ENCODE measurements at places on chromosomes 6 and 20. TPM values are rescaled to one million over a fixed set of nuclear protein-coding genes. Genes with fewer than 3 reads are reported as not detected.

Gene SFT2D1
- total RNA-seq, result 33.8 TPM

Gene MUC21
- total RNA-seq, result not detected

Gene SALL4
- total RNA-seq, result 0.31 TPM

Gene C6orf15
- total RNA-seq, result not detected

Gene CEP43
- total RNA-seq, result 35.7 TPM

Gene HLA-DRA
- 2.2 TPM for total RNA-seq

Gene OPRM1
- total RNA-seq, result 0.94 TPM

Gene TFAP2C
- 6.9 TPM for total RNA-seq

Gene HCK
- 2.2 TPM for total RNA-seq

Gene KHDC1L
- total RNA-seq, result not detected

Gene EPHA7
- 82.6 TPM for total RNA-seq

Gene PTK6
- total RNA-seq, result not detected

Gene NKAIN2
- total RNA-seq, result 133 TPM

Gene PI3
- not detected for total RNA-seq

Gene ERVFRD-1
- not detected for total RNA-seq

Gene DST
- 609 TPM for total RNA-seq
